ENCODE measurements at places on chromosomes 1 and 21.

DNA sequence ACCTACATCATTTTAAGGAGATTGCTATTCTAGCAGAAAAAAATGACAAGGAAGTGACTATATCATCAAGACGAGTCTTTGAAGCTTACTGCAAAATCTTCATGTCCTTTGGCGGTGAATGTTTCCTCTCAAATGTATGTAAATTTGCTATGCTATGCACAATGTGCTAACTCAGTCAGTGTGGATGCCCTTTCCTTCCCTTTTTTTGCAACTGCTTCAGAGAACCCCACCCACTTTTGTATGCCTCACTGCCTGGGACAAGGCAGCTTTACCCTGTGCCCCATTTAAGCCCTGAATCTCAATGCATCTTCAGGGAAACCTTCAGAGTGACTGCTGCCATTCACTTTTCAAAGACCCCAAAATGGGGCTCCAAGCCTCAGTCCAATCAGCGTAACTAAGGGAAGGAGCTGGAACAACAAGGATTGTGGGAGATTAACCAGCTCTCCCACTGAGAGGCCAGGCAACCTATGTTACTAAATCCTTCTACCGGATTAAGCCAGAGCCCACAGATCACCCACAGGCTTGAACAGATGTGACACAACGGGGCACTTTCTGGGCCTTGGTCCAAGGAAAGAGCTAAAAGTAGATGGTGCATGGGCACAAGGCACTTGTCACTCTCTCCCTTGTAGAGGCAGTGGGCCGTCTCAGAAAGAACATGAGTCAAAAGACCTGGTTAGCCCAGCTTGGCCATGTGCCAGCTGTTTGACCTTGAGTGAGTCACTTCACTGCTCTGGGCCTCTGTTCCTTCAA is 154.4 kb downstream of the PLPP3 start:
- no peak for DNase-seq

GRCh38 chr1:169584483-169585144 is 1.7 kb downstream of the F5 start:
- DNase-seq: no peak

GRCh38 chr1:154391086-154391770 is 13.9 kb upstream of the IL6R start:
- no peak for DNase-seq

DNA sequence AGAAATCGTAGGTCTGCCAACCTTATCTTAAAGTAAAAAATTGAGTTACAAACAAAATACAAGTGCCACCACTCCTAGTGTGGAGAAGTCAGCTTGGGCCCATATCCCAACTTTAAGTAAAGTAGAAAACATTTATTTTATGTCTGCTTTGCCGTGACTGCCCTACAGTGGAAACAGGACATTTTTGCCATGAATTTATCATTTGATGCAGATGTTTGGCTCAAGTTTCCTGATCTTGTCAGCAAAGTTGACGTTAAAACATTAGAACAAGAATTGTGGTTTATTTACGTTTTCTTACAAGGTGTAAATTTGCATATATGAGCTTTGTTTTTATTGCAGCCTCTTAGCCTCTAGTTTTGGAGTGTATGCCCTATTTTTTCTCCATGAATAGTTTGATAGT is 17.1 kb upstream of the KCNJ15 start:
- DNase-seq: no peak

DNA sequence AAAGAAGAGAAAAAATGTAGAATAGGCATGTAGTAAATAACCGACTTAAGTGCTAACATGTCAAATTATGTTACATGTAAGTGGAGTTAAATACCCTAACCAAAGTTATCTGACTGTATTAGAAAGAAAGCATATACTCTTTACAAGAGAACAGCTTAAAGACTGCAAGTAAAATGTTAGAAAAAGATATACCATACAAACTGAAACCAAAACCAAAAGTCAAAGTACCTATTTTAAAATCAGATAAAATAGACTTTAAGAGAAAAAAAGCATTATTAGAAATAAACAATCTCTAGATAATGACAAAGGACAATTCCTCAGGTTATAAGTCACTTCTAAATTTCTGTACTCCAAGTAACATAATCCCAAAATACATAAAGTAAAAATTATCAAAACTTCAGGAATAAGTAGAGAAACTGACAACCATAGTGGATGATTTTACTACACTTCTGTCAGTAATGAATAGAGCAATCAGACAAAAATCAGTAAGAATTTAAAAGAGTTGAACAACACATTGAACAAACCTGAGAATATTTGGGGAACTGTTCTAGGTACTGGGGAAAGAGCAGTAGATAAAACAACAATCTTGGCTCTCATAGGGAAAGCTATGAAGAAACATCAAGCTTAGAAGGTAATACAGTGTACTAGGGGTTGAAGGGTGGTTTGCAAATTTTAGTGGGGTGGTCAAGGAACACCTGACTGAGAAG is 127.3 kb downstream of the TBX19 start:
- DNase-seq: peak; percentile 29

GRCh38 chr1:209456878-209457277 is 126.6 kb upstream of the CAMK1G start:
- DNase-seq: no peak

DNA sequence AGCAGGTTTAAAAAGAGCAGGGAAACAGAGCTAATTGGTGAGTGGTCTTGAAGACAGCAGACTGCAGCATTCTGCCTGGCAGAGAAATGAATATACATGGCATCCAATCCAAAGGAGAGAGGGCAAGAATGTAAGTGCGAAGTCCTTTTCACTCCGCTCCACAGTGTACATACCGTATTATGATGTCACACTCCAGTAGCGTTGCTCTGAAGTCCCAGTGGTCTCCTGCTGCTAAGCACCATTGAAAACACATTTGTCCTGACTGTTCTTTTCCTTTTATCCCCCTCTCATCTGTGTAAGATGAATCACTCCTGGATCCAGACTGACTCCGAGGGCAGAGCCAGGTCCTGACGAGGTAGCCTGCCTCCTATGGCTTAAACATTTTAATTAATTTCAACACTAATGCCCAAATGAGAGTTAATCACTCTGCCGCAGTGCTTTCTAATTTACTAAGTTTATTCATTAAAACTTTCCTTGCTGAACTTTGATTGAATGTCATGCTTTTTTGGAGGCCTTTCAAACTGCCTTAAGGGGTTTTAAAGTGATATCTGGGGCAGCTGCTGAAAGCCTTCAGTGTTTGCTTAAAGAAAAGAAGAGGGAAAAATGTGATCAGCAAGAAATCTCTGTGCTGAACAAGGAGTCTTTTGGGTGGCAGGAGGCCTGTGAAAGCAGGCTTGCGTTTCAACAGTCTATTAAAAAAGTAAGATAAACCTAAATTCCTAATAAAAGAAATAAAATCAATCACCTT is 227.2 kb downstream of the ATG4C start:
- no peak for DNase-seq

- DNase-seq: no peak
Measured at GRCh38 chr1:198436276-198436675, 104.2 kb downstream of the ATP6V1G3 start.

GRCh38 chr1:6623269-6623965 is 1.3 kb upstream of the THAP3 start:
- no peak for DNase-seq

- DNase-seq: no peak
Measured at GRCh38 chr1:41464885-41465284, 19.6 kb downstream of the EDN2 start.

DNA sequence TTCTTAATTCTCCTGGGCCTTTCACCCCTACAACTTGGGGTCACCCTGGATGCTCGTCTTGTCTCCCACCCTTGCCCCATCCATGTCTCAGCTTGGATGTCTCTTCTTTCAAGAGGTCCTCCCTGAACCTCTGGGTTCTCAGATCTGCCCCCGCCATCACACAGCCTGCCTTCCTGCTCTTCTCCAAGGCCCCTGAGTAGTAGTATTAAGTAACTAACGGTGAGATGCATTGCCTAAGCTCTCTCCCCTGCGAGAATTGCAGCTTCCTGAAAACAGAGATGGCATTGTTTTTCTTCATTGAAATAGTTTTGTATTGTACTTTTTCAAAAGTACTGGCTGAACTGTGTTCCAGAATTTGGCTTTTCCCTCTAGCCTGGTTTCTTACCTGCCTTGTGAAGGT is 16.0 kb downstream of the MIIP start:
- no peak for DNase-seq

GRCh38 chr21:45421846-45422775 is 17.1 kb downstream of the COL18A1 start:
- DNase-seq: no peak

- DNase-seq: no peak
Measured at GRCh38 chr1:226697929-226698544, 41.0 kb downstream of the ITPKB start.

DNA sequence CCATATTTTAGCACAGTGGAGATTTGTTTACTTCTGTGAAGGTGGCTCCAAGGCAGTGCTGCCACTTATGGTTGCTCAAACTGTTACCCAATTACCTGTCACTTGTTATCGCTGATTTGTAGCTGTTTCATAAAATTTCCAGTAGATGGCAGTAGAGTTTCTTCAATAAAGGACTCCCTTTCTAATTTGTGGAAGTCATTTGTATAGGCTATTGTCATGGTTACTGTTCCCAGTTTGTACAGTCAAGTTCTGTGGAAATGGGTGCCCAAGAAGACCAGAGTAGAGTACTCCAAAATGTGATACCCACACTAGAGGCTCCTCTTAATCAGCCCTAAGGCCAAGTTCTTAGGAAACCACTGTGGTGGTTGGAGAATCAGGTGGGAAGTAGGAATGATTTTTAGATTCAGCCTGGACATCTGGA is 186.1 kb downstream of the CLEC20A start:
- peak; percentile 29 for DNase-seq

GRCh38 chr1:226934483-226935237 is 5.4 kb upstream of the COQ8A start:
- DNase-seq: no peak

DNA sequence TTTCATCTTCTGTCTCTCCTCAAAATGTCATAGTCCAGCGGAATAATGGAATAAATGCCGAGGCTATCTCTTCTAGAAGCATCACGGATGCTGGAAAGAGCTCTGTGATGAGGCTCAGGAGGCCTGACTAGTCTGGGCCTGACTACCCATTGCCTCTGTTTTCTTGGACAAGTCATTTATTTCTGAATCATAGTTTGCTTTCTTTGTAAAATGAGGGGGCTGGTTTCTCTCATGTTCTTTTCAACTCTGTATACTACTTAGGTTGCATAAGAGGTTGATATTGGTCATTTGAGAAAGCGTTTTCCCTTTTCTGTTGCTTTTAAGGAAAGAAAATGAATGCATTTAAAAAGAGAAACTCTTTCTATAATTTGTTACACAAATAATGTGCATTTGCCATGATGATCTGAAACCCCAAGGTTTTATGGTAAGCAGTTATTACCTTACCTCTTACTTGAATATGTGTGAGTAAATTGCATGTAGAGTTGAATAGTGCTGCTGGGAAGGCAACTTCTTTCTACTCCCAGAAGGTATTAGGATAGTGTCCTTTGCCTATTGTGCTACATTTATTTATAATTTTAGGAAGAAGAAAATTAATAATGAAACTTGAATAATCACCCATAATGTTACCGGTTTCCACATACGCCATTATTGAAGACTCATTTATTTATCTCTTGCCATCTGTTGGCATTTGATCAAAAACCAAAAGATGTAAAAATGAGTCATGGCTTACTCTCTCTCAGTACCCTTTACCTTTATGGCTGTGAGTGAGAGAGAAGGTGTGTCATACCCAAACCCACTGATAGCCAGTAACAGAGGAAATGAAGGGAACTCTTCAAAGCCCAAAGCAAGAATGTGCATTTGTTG is 179.1 kb downstream of the FASLG start:
- peak; percentile 76 for DNase-seq

DNA sequence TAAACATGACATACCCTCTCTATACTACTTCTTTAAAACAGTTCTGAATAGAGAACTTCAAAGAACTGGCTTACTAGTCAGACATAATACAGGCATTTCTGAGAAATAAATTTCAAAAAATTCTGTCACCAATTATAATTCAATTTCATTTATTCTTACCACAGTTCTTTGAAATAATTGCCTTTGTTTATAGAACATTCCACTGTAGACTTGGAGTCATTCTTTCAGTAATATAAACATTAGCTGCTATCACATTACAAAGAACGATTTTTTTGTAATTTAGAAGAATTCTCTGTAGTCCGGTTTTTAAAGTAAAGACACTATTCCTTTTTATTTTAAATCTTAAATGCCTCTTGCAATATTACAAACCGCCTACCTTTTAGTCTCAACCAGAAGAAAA is 146.4 kb upstream of the COL11A1 start:
- DNase-seq: no peak

GRCh38 chr1:169163059-169163458 is 56.6 kb downstream of the ATP1B1 start:
- no peak for DNase-seq

DNA sequence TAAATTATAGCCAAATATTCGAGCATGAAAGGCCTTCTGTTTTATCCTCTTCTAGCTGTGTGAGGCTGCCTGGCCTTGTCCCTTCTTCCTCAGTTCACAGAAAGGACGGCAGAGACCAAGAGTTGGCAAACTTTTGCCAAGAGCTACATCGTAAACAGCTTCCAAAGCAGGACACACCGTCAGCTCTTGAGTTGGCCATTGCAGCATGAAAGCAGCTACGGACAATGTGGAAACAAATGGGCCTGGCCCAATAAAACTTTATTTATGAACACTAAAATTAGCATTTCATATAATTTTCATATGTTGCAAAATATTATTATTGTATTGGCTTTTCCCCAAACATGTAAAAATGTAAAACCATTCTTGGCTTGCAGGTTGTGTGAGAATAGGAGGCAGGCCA is 10.7 kb downstream of the C21orf58 start:
- DNase-seq: no peak

DNA sequence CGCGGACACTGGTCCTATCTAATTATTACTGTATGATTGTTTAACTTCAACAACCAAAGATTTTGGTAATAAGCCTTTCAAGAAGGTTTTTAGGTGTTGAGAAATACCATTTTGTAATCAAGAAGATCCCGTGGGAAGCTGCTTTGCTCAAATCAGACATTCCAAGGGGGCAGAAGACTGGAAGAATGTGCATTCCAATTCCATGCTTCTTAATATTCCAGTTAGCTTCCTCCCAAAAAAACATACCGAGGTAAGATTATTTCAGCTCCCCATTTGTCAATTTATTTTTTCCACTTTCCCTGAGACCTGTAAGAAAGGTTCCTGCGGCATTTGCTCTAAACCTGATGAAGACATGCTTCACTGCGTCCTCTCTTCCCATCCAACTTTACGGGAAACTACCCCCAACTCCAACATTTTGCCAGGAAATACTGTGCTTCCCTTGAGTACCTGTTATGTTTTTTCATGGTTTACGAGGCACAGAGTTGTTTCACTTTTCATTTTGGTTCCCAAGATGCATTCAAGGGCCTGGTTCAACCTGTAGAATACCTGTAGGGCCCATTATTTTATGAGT is 4.1 kb downstream of the CNN3 start:
- no peak for DNase-seq

GRCh38 chr1:204032642-204033235 is 40.2 kb upstream of the SOX13 start:
- no peak for DNase-seq

- DNase-seq: no peak
Measured at GRCh38 chr1:21436488-21437340, 3.2 kb upstream of the NBPF3 start.

DNA sequence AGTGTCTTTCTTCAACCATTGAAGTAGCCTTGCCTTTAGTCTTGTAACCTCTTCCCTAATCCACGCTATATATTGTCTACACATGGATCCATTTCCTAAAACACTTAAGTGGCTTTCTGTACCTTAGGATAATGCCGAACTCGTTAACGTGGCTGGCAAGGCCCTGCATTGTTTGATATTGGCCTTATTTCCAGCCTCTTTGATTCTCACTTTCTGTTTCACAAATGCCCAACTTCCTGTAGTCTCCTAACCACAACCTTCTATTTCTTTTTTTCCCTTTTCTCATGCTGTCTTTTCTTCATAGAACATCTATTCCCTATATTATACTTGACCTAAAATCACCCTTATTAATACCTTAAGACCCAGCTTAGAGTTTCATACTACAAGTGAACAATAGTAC is 536.0 kb downstream of the LMO4 start:
- DNase-seq: no peak

Data from T-helper 1 cell (primary cell).